ENCODE measurements at places on chromosomes 6 and 20.

DNA sequence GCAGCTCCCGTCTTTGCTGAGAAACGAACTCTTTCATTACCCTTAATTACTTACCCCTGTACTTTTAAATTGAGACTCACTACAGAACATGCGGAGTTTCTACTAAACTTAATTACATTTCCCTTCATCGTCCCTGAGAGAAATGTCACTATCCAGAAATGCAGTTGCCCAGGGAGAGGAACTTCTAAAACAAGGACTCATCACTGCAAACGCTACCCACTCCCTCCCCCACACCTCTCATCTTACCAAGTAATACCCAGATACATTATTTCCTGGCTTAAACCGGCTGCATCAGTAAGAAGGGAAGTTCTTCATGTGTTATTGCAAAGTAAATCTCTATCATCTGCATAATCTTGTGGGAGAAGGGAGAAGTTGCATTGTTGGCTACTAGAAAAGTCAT lies 138.3 kb downstream of the IPCEF1 start:
- no peak for DNase-seq

- DNase-seq, result no peak
Observed at GRCh38 chr6:8195040-8195713, 92.8 kb upstream of the EEF1E1 start.

DNA sequence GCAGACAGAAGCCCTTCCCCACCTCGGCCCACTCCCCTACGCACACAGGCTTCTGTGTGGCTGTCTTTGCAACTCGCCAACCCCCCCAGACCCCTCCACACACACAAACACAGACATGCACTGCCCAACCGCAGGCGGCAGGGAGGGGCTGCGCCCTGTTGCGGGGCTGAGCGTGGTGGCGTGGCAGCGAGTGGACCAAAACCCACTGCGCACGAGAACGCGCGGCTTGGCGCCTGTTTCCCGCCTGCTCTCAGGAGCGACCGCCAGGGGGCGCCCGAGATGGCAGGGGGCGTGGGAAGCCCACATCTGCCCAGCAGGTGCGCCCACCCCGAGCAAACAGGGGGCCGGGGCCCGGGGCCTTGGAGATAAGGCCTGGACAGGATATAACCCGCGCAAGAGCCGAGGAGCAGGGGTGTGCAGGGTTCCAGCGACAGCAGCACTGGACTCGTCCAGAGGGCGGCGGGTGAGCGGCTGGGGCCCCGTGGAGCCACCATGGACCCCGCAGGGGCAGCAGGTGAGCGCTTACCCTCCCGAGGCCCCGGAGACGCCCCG lies at the start of gene RBPJL:
Gene RBPJL, plus strand, starts transcription at position 410 of the 552 bp plus-strand sequence. Its CDS starts 83 bp downstream, at position 493.
- DNase-seq, result no peak

GRCh38 chr20:2165871-2166270 lies 64.2 kb downstream of the STK35 start:
- no peak for DNase-seq

DNA sequence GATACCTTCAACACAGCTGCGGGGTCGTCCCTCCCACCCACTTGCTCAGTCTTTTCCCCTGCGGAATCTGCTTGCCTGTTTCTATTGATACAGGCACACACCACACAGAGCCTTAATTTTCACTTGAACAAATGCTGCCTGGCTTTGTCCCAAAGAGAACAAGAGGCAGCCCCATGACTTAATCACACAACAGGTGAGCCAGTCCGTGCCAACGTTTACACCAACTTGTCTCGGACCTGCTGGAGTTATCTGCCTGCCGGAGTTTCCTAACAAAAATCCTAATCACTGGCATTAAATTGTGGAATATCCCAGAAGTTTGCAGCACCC lies 186.8 kb upstream of the RREB1 start:
- no peak for DNase-seq

DNA sequence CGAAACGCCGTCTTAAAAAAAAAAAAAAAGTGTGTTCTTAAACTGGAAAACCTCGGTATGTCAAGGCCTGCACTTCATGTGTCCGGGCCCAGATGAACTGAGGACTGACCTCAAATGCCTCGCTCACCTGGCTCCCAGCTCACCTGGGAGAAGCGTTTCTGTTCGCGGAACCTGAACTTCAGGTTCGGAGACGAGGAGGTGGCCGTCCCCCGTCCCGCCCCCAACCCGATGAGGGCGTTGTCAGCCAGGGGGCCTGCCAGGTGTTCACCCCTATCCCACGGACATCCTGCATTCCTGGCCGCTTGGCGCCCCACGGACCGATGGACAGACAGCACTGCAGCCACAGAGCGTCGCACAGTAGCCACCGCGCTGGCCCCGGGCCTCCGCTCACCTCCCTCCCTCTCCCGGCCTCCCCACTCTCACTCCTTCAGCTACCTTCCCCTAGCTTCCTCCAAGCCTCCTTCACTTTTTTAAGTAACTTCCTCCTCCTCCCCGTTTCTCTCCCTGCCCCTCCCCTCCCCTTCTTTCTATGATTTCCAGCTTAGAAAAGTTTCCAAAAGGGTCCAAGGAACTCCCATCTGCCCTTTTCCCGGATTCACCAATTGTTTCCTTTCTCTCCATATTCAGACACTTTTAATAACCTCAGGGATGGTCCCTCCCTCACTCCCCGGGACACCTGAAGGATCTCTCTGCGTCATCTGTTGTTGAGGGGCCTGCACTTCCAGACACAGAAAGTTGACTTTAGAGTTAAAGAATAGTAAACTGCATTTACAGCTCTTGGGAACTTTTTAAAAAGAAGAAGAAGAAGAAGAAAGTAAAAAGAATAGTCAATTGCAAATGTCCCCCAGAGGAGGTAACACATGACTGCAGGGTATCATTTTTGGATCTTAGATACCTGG lies 22.7 kb upstream of the MCM3 start:
- DNase-seq, result no peak

DNA sequence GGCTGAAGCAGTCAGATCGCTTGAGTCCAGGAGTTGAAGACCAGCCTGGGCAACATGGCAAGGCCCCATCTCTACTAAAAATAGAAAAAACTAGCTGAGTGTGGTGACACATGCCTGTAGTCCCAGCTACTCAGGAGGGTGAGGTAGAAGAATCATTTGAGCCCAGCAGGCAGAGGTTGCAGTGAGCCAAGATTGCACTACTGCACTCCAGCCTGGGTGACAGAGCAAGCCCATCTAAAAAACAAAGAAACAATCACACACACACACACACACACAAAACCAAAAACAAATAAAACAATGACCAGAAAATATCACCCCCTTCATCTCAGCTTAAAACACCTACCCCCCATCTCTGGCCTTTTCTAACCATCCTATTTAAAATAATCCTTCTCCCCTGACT lies 68.0 kb downstream of the BTBD9 start:
- no peak for DNase-seq

DNA sequence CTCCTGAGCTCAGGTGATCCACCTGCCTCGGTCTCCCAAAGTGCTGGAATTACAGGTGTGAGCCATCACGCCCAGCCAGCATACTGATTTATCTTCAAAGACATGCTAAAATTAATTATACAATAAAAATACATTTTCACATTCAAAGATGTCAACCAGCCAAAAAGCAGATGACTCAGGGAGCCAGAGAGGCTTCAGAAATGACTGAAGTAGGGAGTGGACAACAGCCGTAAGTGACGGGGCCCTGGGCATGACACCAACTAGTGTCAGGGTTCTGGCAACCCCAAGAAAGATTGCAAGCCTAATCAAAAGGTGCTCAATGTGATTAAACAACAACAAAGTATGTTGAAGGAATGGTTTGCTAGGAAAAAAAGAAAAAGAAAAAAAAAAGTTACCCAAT lies 28.4 kb downstream of the GPLD1 start:
- no peak for DNase-seq

Measured in fibroblast of mammary gland (primary cell).